ENCODE measurements at places on chromosomes 13 and 19. TPM values are rescaled to one million over a fixed set of nuclear protein-coding genes. Genes with fewer than 3 reads are reported as not detected.

The NLRP5 gene
- not detected for total RNA-seq

GRCh38 chr13:43484432-43485225, 302.1 kb downstream of the ENOX1 start:
- no peak overlapping the region for H3K4me3 ChIP-seq
- H3K27me3 ChIP-seq = no peaks in the 10 kb centered on the region
- H3K27ac ChIP-seq = no peak overlapping the region
- DNase-seq = no peak

- H3K27ac ChIP-seq = no peak overlapping the region
- H3K4me3 ChIP-seq = no peak overlapping the region
- no peaks in the 10 kb centered on the region for H3K36me3 ChIP-seq
- no peaks in the 10 kb centered on the region for H3K27me3 ChIP-seq
These were observed 47.9 kb upstream of the POMP start for GRCh38 chr13:28610996-28611395.

DNA sequence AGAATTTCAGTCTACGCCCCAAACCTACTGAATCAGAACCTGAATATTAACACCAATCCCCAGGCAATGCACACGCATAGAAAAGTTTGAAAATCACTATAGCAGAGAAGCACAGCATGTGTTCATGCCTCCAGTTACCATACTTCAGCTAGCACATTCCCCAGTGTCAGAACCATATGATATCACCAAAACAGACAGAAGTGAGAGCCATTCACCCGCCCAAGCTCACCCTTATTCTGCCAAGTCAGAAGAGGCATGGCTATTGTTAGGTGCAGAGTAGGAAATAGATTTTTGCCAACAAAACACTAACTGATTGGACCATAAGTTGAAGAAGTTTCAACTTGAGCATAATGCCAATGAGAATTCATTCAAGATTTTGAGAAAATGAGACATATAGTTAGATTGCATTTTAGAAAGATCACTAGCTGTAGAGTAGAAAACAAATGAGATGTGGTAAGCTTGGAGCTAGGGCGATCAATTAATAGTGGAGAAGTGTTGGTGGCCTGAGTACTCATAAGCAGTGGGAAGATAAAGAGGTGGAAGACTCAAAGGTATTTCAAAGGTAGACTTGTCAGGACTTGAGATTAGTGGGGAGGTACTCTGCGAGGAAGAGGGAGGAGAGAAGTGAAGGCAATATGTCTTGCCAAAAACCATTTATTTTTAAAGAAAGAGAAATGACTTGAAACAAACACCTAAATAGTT, 492.4 kb downstream of the SUCLA2 start:
- H3K27ac ChIP-seq = no peak overlapping the region
- no peak for DNase-seq
- H3K4me1 ChIP-seq = no peaks in the 10 kb centered on the region
- no peak overlapping the region for H3K4me3 ChIP-seq
- no peaks in the 10 kb centered on the region for H3K36me3 ChIP-seq
- H3K27me3 ChIP-seq = no peaks in the 10 kb centered on the region

The HCST gene
- total RNA-seq = 1.3 TPM

DNA sequence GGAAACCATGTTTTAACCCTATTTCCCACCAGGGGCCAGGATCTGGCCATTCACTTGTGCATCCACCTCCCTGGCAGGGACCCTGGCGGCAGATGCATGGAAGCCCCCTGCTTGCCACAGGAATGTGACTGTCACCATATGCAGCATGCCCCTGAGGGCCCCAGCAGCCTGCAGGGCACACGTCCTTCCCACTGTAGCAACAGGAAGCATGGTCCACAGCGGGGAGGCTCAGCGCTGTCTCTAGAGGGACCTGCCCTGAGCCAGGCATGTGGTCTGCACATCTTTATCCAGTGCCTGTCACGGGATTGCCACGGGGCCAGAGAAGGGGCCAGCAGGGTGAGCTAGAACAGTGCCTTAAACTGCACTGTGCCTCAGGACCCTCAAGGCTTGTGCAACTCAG, 34.9 kb upstream of the MCF2L start:
- H3K27ac ChIP-seq = no peak overlapping the region
- H3K4me3 ChIP-seq = no peak overlapping the region
- DNase-seq = no peak
- H3K4me1 ChIP-seq = no peaks in the 10 kb centered on the region

The ZNF543 gene
- 7.1 TPM for total RNA-seq

The LAMP1 gene
- total RNA-seq = 124 TPM

The ZNF571 gene
- total RNA-seq = 0.95 TPM

DNA sequence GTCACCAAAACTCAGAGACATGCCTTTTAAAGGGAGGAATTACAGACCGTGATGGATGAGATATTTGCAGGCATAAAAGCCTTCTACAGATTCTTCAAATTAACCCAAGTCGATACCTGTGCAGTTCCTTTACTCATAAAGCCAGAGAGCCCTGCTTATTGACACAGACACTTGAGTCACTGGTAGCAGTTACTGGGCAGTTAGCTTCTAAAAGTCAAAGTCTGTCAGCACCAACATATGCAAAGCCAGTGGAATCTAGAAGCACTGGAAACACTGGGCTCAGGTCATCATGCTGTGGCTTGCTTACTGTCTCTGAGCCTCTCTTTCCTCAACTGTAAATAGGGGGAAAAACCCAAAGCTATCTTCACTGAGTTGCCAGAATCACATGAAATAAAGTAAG, 25.7 kb upstream of the LRCH1 start:
- H3K27ac ChIP-seq = no peak overlapping the region
- no peak overlapping the region for H3K4me3 ChIP-seq
- peaks cover 22% of the 10 kb centered on the region for H3K4me1 ChIP-seq
- no peaks in the 10 kb centered on the region for H3K36me3 ChIP-seq
- DNase-seq = no peak

Measured in esophagus squamous epithelium (tissue), 5 donors.